ENCODE measurements at places on chromosomes 4 and X.

- DNase-seq = no peak
Observed at GRCh38 chrX:101550751-101551379, 518 bp downstream of the ARMCX1 start.

GRCh38 chrX:147811803-147812202, 99.9 kb upstream of the FMR1 start:
- DNase-seq = no peak

GRCh38 chrX:39875834-39876628, 221.7 kb downstream of the BCOR start:
- no peak for DNase-seq

DNA sequence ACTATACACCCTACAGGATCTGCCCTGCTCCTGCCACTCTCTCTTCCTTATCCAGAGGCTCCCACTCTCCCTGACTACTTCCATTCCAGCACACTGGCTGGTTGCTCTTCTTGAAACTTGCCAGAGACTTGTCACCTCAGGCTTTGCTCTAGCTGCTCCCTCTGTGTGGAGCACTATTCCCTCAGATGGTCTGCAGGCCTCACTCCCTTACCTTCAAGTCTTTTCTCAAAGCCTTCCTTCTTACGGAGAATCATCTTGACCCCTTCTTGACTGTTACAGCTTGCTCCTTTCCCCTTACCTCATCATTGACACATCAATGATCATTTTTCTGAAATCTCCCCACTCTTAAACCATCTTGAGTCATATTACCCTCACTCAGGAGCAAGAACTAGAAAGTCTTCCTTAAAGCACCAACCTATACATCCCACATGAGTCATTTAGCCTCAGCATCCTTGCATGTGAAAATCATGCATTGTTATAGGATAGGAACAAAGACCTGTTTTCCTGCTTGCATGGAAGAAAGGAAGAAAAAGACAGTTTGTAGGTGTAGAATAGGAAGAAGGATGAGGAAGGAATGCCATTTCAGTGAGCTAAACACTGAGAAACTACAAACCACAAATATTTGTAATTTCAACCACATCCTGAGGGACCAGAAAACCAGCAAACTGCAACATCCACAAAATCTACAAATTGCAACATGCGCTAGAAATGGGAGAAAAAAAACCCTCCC, 55.7 kb downstream of the ANTXR2 start:
- DNase-seq = no peak

DNA sequence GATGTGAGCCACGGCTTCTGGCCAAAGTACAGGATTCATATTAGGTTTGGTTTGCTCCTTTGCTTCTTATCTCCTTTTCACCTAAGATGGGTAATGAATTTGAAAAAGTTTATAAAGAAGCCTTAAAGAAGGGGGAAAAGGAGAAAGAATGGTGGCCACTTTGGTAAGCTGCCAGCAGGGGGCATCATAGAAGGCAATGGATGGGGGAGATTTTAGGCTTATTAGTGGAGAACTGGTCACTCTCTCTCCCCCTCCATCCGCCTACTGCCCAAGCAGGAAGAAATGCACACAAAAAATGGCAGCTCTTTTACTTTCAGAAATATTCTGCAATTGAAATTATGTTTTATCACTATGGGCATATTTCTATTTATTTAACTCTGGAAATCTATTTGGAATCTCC, 32.0 kb downstream of the SPARCL1 start:
- DNase-seq = no peak

GRCh38 chr4:156892805-156893204, 78.8 kb downstream of the PDGFC start:
- DNase-seq = no peak

GRCh38 chr4:174147863-174148262, 135.6 kb downstream of the FBXO8 start:
- DNase-seq = no peak

- DNase-seq = no peak
Observed at GRCh38 chrX:123206176-123206575, 22.1 kb downstream of the GRIA3 start.

- no peak for DNase-seq
Observed at GRCh38 chrX:78747489-78747888, at the start of gene LPAR4. Gene LPAR4 (plus strand): TSS chrX:78747720. CDS start chrX:78754870, 7,150 bp downstream.

DNA sequence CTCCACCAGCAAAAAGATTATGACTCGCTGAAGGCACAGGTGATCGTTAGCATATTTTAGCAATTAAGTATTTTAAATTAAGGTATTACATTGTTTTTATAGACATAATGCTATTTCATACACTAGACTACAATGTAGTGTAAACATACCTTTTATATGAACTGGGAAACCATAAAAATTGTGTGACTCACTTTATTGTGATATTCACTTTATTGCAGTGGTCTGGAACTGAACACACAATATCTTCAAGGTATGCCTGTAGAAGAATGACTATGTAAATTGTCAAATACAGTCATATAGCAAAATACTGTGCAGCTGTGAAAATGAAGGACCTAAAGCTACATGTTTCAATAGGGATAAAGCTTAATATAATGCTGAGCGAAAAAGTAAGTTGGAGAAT, 26.6 kb upstream of the MAML3 start:
- no peak for DNase-seq

GRCh38 chr4:167964766-167965373, 127.5 kb upstream of the ANXA10 start:
- no peak for DNase-seq

GRCh38 chr4:118758293-118758692, 73.1 kb downstream of the METTL14 start:
- DNase-seq = no peak

GRCh38 chr4:90844241-90844640, 717.0 kb downstream of the CCSER1 start:
- DNase-seq = no peak

DNA sequence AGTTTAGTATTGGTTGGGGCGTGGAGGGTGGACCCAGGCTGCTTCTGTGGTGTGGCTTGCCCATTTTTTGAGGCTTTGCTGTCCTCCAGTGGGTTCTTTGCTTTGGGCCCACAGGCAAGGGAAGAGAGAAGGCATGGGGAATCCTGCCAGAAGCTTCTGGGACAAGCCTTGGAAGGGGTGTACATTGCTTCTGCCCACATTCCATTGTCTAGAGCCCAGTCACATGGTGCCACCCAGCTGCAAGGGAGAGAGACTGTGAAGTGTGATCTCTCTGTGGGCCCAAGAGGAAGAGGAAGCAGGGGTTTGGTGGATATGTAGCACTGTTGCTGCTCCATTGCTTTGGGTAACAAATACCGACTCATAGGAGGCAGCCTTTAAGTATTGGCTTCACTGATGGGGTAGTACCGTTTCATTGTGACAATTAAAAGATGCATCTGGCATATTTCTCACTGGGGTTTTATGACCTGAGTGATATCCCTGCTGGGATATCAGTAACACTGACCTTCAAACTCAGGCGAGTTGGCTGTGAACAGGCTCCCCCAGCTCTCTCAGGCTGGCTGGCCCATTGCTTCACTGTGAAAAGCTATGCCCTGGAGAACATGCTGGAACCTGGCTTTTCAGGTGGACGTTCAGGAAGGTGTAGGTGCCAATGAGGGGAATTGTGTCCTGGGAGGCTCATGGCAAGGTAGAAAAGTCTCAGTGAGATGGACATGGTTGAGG, 85.9 kb downstream of the CLDN34 start:
- DNase-seq = no peak

DNA sequence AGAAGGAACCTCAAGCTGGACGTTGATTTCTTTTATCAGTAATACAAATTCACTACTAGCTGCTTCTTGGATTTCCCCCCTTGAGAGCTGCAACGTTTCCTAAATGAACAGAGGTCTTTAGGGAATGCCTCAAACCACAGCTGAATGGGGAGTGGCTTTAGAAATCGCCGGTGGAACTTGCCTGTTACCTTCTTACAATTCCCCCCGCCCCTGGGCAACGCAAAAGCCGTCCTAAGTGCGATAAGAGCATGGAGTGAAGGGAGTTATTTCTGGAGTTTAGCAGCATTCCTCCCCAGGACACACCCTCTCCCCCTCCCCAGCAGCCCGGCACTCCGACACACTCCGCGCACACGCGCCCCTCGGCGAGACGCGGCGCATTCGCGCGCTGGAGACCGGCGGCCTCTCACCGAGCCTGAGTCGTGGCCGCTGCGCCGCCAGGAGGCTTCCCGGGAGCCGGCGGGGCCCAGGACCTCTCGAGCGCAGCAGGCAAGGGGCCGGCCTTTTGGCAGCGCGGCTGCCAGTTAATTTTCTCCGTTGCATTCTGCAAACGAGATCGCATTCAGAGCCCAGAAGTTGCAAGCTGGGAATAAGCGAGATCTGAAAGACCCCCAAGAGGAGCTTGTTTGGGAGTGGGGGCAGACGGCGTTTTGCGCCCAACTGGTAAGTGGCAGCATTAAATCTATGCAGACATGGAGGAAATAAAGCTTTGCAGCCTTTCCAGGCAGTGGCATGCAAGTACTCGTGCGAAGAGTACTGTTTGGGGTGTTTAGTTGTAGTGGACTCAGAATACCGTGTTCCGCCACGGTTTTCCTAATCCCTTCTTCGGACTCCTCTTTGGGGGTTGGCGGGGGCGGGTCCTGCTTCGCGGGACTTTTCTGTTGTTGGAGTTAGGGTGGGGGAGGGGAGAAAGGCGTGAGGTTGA, 134.7 kb downstream of the PALLD start:
- DNase-seq = no peak

DNA sequence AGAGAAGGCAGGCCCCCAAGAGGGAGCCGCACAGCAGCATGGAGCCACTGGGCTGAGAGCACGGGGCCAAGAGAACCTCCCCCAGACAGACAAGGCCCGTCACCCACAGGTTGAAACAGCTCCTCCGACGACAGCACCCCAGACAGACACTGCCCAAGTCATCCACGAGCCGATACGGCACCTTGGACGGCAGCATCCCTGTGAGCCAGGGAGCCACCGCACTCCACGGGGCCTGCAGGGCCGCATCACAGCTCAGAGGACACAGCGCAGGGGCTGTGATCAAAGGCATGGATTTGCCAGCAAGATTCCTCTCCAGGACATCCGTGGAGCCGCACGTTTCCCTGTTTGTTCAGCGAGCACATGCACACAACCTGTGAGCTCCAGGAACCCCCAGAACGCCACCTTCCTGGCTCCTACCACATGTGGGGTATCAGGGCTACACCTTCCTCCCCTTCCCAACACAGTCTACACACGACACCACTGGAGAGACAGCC, 3.9 kb downstream of the CTBP1 start:
- no peak for DNase-seq

GRCh38 chr4:61152433-61152832, 47.7 kb upstream of the ADGRL3 start:
- no peak for DNase-seq

GRCh38 chrX:41863343-41864203, 59.8 kb downstream of the CASK start:
- no peak for DNase-seq

GRCh38 chrX:37883196-37883595, 35.8 kb upstream of the DYNLT3 start:
- DNase-seq = no peak

GRCh38 chr4:89586864-89587263, 250.1 kb downstream of the SNCA start:
- no peak for DNase-seq

DNA sequence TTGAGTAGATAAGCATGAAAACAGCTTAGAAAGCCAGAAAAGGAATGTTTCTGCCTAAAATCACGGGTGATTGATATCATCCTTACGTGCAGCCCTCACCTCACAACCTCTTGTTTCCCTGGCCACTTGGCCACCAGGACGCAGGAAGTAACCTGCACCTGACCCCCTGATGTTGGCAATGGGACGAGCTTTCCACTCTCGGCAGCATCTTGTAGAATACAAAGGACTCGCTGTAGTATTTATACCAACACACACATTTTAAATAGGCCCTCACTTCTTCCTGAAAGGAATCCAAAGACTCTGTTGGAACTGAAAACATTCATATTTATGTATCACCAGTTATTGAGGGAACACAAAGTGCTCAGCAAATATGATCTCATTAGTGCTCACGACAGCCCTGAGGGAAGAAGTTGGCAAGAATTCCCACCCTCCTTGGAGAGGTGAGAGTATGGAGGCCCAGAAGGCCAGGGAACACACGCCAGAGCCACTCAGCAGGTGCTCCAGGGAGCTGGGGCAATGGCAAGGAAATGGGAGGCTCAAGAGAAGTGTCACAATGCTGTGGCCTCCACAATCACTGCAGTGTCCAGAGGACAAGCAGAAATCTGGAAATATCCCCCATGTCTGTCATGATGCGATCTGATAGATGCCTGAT, 103.3 kb upstream of the KIT start:
- DNase-seq = no peak

- no peak for DNase-seq
Observed at GRCh38 chrX:47177079-47177478, 16.6 kb upstream of the UBA1 start.

DNA sequence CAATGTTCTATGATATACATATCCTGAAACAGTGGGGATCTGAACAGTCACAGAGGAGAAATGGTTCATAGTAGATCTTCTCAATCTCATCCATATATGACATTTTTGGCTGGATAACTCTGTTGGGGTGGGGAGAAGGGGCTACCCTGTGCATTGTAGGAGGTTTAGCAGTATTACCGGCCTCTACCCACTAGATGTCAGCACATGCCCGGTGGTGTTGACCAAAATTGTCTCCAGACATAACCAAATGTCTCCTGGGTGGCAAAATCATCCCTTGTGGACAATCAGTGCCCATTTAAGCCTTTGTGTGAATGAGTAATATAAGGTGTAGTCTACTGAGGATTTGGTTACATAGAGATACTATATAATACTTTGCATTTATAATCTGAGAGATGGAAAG, 89.9 kb downstream of the PLS3 start:
- DNase-seq = no peak

DNA sequence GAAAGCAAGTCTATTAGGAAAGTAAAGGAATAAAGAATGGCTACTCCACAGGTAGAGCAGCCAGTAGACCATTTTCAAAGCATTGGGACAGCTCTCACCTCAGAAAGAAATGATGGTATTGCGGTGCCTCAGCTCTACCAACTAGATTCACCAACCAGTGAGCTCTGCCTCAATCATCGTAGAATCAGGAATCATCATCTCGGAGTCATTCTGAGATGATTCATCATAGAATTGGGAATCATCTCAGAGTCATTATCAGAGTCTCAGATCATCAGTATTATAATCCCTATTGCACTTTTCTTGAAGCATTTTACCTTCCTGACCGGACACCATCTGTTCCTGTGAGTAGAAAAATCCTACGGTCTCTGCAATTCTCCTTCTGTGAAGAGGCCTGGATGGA, 17.5 kb upstream of the SAT1 start:
- no peak for DNase-seq

GRCh38 chrX:42818151-42818921, 40.4 kb upstream of the PPP1R2C start:
- DNase-seq = no peak

DNA sequence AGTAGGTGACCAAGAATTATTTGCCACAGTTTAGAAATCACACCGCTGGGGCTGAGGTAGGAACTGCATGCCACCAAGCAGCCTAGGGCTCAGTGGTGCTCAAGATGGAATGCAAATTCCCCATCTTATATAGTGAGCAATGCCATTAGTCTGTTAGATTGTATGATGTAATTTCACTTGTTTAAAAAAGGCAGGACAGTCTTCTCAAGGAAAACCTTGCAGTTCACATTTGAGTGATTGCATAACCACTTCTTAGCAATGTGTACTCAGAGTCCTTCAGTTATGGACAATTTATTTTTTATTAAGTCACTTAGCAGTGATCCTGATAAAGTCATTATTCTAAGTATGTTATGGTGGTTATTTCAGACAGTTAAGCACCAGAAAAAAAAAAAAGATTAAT, 142.9 kb upstream of the SFRP2 start:
- DNase-seq = no peak

- DNase-seq = no peak
Observed at GRCh38 chrX:129006491-129006890, 516.8 kb downstream of the SMARCA1 start.

All from activated CD4-positive, alpha-beta memory T cell treated with anti-CD3 and anti-CD28 coated beads, Interleukin-2, amount 10 ng/mL, durations not matched to agents 7 days and 5 days (primary cell).